ENCODE measurements at places on chromosomes 12 and 14. TPM values are rescaled to one million over a fixed set of nuclear protein-coding genes. Genes with fewer than 3 reads are reported as not detected.

- DNase-seq: no peak
Observed at GRCh38 chr14:102666635-102667034, 74.2 kb downstream of the RCOR1 start.

- no peak for DNase-seq
Observed at GRCh38 chr14:60867503-60868172, 113.2 kb downstream of the TRMT5 start.

The GPR84 gene
- total RNA-seq: 0.33 TPM

The ERO1A gene
- 42.3 TPM for total RNA-seq

DNA sequence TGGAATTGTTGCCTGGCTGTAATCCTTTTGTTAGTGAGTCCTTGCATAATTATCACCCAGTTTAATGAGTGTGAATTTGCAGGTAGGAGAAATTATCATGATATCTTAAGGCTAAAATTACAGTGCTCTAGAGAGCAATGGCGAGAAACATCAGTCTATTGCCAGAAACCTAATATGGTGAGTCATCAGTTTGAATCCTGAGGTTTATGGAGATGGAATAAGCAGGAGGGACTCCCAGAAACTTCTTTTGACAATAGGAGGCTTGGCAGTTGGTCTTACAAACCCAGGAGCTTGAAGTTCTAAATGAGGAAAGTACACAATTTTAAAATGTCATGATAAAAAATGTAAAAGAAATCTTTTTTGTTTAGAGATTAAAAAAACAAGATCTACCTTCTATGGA, 31.5 kb upstream of the CRADD start:
- DNase-seq: no peak

DNA sequence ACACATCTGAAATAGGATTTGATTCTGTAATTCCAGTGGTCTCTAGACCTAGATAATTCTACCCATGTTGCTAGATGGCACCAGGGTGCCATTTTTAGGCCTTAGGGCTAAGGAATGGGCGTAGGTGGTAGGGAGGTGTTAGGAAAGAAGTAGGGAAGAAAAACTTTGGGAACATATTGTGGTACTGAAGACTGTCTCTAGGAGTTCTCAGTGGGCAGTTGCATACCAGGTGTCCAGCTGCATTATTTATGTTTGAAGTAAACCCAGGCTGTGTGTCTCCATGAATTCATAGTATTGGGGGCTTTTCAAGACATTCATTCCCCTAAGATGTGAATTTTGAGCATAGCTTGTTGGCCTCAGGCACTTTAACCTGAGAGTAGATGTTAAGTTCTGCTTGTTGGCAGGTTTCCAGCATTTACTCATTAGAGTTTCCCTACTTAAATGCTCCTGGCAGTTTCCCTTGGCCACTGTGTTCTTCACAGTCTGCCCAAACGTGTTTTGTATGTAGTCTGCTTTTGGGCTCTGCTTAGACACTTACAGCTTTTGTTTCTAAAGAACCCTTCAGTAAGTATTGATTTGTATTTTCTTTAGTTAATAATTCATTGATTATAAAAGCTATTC, 31.5 kb upstream of the CCT2 start:
- no peak for DNase-seq

- DNase-seq: no peak
Observed at GRCh38 chr14:92848887-92849286, 54.8 kb downstream of the GOLGA5 start.

The MDGA2 gene
- 0.33 TPM for total RNA-seq

The CCDC175 gene
- total RNA-seq: not detected

DNA sequence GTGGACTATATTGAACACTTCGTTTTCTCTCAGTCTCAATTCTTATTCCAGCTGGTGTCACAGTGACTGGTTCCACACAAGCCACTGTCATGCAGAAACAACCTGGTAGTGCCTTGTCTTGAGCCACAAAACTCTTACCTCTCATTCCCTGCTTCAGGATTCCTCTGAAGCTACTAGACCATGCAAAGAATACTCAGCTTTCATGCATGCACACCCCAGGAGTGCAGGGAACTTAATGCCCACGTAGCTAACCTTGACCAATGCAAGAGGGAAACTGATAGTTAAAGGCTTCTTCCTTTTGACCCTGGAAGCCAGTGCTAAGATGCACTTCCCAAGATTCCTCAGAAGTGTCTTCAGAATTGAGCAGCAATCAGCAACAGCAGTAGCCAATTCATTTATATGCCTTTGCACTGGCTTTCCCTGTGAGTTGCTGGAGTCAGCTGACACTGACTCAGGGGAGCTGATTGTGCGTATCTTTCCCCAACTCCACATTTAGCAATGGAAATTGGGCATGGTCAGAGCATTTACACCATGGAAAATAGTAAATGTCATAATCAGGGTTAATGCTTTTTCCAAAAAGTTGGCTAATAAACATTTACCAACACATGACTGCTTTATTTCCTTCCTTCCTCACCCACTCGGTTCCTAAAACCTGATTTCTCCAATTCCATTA, 113.6 kb upstream of the SLC35F4 start:
- DNase-seq: no peak

DNA sequence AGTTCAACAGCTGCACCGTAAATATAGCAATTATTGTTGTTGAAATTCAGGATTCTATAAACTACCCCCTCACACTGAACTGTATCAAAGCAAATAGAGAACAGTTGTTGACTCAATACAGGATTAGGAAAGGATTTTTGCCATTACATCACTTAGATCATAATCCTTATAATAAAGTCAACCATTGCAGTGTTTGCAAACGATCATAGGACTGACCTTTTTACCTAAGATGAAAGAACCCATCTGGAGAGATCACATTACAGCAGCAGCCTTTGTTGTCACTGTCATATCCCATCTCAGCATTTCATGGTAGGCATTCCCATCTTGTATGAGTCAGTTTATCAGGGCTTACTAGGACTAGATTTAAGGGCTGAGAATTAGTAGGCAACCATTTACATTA, 96.1 kb downstream of the IPO8 start:
- no peak for DNase-seq

DNA sequence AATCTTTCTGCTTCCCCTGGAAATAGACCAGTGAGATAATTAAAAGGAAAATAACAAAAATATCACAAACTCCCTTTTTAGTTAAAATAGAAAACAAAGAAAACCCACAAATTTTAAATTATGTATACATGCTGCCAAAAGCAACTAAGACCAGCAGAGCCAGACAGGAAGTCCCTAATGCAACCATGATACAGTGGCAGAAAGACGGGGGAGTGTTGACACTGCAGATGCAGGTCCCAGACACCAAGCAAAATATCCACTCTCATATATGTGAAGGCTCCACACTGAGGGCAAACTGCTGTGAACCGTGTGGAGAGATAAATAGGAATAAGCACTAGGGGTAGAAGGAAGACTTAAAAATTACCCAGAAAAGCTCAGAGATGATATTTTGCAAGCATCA, 401.0 kb downstream of the BTG1 start:
- no peak for DNase-seq

The RD3L gene
- 0.09 TPM for total RNA-seq

DNA sequence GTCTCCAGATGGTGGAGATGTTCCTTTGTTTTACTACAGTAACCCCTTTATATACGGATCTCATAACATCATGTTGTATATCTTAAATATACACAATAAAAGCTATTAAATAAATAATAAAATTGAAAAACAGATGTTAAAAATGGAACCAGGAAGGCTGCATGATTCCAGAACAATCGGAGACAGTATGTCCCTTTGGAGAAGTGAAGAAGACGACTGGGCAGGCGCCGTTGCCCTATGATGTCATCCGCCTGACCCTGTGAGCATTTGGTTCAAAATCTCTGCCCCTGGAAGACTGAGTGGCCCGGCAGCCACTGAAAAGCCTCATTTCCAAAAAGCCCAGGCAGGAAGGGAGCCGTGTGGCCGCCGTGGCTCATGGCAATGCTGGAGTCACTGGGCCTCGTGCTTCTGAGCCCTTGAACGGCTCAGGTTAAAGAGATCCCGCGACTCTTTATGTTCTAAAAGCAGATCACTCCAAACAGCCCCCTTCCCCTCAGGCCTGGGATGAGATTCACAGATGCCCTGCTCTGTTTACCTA, 30.8 kb downstream of the RIMBP2 start:
- no peak for DNase-seq

GRCh38 chr12:15180325-15180724, 40.9 kb downstream of the RERG start:
- no peak for DNase-seq

DNA sequence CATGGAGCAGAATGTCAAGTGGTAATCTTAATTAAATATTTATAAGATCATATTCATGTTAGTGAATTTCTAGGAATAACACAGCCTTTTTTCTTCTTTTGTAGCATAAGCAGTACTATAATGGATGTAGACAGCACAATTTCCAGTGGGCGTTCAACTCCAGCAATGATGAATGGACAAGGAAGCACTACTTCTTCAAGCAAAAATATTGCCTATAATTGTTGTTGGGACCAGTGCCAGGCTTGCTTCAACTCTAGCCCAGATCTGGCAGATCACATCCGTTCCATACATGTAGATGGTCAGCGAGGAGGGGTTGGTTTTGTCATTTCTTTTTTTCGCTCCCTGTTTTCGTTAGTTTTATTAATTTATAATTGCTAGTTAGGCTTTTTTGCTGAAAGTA, 23.1 kb downstream of the AEBP2 start:
- no peak for DNase-seq

DNA sequence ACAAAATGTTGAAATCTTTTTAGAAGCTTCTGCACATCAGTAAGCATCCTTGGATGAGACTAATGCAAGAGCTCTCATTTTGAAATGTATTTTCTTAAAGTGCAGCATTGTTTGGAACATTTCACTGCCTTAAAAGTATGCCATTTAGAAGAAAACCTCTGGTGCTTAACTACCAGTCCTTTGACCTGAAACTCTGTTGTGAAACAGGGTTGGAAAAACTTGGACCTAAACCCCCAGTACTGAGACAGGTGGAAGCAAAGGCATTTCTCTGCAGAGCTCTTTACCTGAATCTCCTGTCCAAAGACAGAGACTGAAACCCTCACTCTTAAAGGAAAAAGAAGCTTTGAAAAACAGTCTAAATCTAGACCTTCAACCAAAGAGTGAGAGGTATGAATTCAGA, 207.2 kb downstream of the NUBPL start:
- no peak for DNase-seq

DNA sequence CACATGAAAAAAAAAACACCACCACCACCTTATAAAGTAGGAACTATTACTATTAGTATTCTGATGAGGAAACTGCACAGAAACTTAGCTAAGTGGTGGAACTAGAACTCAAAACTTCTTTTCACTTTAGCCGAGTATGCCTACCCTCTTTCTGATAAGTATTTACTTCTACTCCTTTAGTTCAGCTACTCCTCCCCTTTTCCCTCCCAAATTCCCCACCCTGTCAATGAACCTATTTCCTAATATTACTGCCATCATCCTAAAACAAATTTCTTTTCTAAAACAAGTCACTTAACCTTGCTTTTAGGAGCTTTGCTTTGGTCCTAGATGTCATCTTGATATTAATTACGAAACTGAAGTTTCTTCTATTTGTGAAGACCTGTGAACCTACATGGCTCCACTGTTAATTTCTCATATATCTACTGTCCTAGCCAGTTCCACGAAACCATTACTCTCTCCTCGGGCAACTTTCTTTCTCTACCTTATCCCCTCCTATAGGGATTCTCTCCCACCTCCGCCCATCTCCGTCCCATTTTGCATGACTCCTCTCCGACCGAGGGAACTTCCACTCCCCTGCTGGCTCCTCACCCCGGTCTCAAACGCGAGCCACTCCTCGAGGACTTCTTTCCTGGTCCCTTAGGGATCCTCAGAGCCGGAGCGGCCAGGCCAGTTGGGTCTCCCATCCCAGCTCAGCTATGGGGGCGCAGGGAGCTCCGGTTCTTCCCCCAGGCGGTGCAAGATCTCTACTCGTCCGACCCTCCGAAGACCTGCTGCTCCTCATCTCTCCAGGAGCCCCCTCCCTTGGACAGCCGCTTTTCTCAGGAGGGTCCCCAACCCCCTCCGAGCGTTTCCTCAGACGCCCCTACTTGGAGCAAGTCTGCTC, 1.1 kb downstream of the NUMB start:
- DNase-seq: peak; percentile 60

The PRH1 gene
- 29.6 TPM for total RNA-seq

DNA sequence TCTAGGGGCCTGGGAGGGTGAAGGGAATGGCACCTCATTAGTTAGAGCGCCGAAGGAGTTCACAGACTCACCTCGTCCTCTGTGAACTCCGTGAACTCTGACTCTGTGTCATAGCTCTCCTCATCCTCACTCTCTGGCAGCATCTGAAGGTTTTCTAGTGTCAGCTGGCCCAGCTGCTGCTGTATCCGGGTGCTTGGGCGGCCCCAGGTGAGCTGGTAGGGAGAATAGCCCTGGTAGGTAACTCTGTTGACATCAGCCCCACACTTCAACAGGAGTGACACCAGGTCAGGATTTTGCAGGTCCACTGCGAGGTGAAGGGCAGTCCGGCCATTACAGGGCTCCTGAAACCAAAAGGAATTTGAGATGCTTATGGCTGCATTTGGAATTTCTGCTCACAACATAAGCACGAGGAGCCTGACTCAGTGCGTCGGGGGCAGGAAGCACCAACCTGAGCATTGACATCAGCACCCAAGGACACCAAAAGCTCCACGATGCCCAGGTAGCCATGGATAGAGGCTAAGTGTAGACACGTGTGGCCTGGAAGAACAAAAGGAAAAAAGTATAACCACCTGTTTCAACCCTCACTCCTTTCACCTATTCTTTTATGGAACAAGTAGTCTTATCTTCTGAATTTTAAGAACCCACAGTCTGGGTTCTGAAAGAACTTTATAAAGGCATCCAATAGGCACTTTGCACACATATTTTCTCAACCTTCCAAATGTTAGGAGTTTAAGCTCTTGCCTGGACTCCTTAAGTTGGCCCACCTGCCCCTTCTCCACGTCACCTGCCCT, 2.0 kb downstream of the NFKBIA start:
- DNase-seq: no peak

GRCh38 chr14:97315790-97316189, 518.6 kb downstream of the VRK1 start:
- no peak for DNase-seq

The DHRS1 gene
- total RNA-seq: 84.9 TPM

DNA sequence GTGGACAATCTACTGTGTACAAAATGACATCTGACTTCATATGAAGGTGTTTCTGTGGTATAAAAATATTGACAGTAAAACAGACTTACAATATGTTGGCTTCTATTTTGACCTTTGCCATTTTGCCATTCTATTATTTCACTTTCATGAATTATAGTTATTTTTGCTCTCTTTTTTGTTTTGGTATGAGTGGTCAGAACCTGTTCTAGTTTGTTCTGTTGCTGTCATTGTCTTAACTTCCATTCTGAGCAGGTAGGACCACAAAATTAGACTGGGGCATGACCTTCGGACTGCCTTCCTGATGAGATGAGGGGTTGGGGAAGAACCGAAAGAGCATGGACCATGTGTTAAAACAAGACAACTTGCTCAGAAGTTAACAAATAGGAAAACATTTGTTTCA, 36.5 kb upstream of the IFNG-AS1 start:
- DNase-seq: no peak

DNA sequence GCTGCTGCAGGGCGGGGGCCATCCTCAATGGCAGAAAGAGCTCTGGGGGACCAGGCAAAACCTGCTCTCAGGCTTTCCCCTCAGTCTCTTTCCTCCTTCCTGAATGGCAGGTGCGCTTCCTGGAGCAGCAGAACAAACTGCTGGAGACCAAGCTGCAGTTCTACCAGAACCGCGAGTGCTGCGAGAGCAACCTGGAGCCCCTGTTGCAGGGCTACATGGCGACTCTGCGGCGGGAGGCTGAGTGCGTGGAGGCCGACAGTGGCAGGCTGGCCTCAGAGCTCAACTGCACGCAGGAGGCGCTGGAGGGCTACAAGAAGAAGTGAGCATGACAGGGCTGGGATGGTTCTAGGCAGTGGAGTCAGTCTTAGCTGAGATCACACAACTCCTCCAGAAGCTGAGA, 22.9 kb upstream of the KRT83 start:
- DNase-seq: no peak

The STK38L gene
- 8.6 TPM for total RNA-seq

GRCh38 chr12:6620137-6620884, 13.1 kb upstream of the CHD4 start:
- peak; percentile 65 for DNase-seq

Measured in liver (tissue), 10 donors.